ENCODE measurements at places on chromosomes 12 and 14.

GRCh38 chr14:41154143-41154807 lies 452.4 kb upstream of the LRFN5 start:
- no peak for DNase-seq
- no peak overlapping the region for H3K4me3 ChIP-seq
- H3K27me3 ChIP-seq, result no peaks in the 10 kb centered on the region
- H3K27ac ChIP-seq, result no peak overlapping the region

GRCh38 chr12:120720234-120720986 lies 5.2 kb upstream of the ACADS start:
- no peak overlapping the region for H3K4me3 ChIP-seq
- H3K27ac ChIP-seq, result peak overlapping the region; percentile 52
- no peaks in the 10 kb centered on the region for H3K36me3 ChIP-seq
- H3K27me3 ChIP-seq, result no peaks in the 10 kb centered on the region

DNA sequence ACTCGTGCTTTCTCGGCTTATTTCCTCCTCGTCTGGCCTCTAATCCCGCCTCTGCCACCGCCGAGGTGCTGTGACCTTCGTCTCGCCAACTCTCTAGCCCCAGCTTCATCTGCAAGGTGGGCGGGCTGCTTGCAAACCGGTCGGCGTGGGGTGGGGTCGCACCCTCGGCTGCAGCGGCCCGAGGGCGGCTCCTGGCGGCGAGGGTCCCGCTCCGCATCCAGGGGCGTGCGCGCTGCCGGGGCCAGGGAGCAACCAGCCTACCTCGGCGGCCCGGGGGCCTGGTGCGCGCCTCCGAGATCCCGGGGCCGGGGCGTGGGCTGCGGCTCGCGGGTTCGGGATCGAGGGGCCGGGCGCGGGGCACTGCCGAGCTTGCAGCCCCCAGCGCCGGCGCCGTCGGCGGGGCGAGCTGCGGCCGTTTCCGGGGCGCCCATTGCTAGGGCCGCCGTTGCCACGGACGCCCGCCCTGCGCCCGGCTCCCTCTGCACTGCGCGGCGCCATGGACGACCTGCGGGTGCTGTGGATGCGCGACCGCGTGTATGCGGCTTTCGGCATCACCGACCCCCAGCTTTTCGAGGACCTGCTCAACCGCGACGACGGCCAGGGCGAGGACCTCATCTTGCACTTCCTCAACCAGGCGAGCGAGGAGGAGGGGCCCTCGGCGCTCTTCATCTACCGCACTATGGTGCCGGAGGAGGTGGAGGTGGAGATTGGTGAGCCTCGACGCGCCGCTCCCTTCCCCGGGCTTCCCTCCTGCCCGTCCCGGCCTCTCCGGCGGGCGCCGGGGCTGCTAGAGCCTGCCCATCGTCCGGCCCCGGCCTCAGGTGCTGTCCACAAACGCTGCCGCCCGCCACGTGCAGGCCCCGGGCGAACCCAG lies at the start of gene DNAH10:
Gene DNAH10 (plus strand): TSS at position 461 of the 874 bp plus-strand sequence. CDS start 36 bp downstream, at position 497.
- peak within 1 kb of the TSS; percentile 25 for H3K4me3 ChIP-seq
- H3K4me1 ChIP-seq, result peaks cover 14% of the 10 kb centered on the region
- H3K36me3 ChIP-seq, result no peaks in the 10 kb centered on the region
- no peak within 1 kb of the TSS for H3K27ac ChIP-seq
- peaks cover 4% of the 10 kb centered on the region for H3K27me3 ChIP-seq
- DNase-seq, result peak; percentile 13

DNA sequence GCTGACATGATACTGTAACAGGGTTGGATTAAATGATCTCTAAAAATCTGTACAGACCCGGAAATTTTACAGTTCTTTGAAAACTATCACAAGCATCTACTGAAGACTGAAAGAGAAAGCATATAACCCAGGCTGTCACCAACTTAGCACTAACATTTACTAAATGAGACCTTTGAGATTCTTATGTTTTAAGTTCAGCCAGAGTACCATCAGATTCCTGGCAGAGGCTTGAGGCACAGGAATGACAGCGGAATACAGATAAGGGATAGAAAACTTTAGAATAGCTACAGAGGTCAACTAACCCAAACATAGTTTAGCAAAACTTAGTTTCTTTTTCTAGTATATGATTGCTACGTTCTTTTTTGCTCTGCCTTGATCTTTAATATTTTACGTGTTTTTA lies 91.6 kb upstream of the FERMT2 start:
- H3K27me3 ChIP-seq, result no peaks in the 10 kb centered on the region
- DNase-seq, result no peak
- H3K4me1 ChIP-seq, result no peaks in the 10 kb centered on the region
- H3K27ac ChIP-seq, result no peak overlapping the region

DNA sequence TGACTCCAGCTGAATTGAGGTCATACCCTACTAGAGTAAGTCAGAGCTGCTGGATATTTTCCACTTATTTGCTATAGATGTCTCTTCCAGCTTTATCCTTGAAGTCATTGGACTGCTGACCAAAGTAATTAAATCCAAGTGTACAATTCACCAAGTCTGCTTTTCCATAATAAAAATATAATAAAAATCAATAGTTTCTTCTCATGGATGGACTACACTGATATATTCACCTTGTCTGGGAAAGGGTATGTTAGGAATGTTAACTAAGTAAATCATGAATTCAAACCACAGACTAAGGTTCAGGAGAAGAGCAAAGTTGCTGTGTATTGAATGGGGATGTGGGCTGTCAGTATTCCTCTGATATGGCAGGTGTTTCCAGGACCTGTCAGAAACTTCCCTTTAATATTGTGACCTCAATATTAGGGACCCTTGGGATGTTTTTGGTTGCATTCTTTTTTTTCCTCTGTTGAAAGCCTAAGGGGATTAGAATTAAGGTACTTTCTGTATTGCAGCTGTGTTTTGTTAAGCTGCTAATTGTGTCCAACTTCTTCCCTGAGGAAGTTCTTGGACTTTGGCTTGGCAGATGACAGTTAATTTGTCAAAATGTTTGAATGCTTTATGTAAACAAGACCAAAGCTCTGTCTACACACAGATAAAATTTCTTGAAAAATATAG lies 284.0 kb downstream of the ATP23 start:
- no peaks in the 10 kb centered on the region for H3K4me1 ChIP-seq
- no peak overlapping the region for H3K4me3 ChIP-seq
- no peak for DNase-seq
- H3K27me3 ChIP-seq, result no peaks in the 10 kb centered on the region

GRCh38 chr14:89429199-89430181 lies 12.5 kb upstream of the FOXN3 start:
- H3K36me3 ChIP-seq, result no peaks in the 10 kb centered on the region
- no peak overlapping the region for H3K4me3 ChIP-seq
- peak overlapping the region; percentile 31 for H3K27ac ChIP-seq
- peaks cover 28% of the 10 kb centered on the region for H3K4me1 ChIP-seq
- DNase-seq, result peak; percentile 38
- no peaks in the 10 kb centered on the region for H3K27me3 ChIP-seq

- DNase-seq, result peak; percentile 35
- peaks cover 15% of the 10 kb centered on the region for H3K4me1 ChIP-seq
- no peaks in the 10 kb centered on the region for H3K36me3 ChIP-seq
- no peaks in the 10 kb centered on the region for H3K27me3 ChIP-seq
- H3K4me3 ChIP-seq, result no peak overlapping the region
- no peak overlapping the region for H3K27ac ChIP-seq
Observed at GRCh38 chr12:49838973-49839633, 3.8 kb downstream of the BCDIN3D start.

DNA sequence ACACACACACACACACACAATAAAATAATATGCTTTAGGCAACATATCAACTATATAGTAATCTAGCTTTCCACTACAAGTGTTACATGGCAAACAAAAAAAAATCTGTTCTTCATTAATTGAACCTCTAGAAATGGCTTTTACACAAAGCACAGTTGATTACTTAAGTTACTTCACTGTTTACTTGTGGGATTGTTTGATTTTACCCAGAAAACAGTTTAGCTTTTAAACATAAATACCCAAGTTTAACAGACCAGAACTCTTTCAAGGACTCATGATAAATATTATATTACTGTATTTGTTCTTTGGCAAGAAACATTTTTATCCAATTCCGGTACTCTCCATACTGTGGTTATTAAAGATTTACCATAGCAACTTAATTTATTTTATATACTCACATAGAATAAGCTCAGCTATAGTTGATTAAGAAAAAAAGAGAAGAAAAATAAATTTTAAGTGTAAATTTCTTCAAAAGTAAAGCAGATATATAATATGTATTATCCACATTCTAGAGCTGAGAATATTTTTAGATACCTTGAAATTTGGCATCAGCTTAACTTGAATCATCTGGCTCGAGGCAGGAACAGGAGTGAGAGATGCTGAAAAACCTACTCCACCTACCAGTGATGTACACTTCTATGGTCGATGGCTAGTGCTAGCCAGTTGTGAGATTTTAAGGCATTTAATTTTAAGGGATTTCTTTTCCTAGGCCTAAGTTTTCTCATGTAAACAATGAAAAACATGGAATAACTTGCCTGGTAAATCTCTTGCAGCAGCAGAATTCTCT lies 126.0 kb downstream of the BTG1 start:
- H3K4me3 ChIP-seq, result no peak overlapping the region
- no peak for DNase-seq
- no peaks in the 10 kb centered on the region for H3K27me3 ChIP-seq
- H3K27ac ChIP-seq, result no peak overlapping the region
- H3K4me1 ChIP-seq, result peaks cover 16% of the 10 kb centered on the region
- no peaks in the 10 kb centered on the region for H3K36me3 ChIP-seq

- no peak overlapping the region for H3K27ac ChIP-seq
- no peaks in the 10 kb centered on the region for H3K36me3 ChIP-seq
- H3K4me3 ChIP-seq, result no peak overlapping the region
- no peaks in the 10 kb centered on the region for H3K4me1 ChIP-seq
- H3K27me3 ChIP-seq, result no peaks in the 10 kb centered on the region
- DNase-seq, result no peak
Observed at GRCh38 chr12:46693034-46693433, 132.8 kb downstream of the SLC38A4 start.

DNA sequence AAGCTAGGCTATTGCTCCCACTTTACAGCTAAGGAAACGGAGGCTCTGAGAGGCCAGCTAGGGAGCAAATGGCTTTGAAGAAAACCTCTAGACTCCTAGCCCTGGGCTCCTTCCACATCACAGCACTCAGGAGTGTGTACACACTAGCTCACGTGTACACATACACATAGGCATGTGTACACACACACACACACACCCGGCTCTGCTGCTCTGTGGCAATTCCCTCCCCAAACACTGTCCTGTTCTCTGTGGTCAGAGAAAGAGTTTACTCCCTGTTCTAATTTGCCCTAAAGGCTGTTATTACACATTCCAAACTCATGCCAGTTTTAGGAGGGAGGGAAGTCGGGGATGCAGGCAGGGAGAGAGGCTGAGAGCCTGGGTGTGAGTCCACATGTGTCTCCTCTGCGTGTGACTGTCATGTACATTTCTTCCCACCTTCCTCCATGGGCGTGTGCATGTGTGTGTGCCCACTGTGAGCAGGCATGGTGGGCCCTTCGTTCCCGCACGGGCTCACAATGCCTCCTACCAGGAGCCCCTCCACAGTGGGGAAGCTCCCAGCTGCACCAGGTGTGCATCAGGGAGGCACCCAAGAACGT lies 14.2 kb downstream of the TRPV4 start:
- H3K27me3 ChIP-seq, result no peaks in the 10 kb centered on the region
- H3K27ac ChIP-seq, result no peak overlapping the region
- no peak for DNase-seq

DNA sequence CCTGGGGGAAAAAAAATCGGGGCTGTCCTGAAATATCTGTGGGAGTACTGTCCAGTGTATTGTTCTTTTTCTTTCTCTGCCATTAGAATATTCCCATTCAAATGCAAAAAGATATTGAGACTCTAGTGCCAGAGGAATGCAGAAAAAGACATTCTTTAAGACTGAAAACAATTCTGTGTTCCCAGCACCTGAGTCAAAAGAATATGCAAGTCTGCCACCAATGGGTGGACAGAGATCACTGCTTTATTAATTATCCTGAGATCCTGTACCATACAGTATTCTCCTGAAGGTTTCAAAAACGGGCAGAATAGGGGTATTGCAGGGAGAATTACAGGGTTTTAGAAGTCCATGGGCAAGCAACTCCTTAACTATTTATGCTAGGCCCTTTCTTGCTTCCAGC lies 361.8 kb downstream of the C12orf50 start:
- H3K27ac ChIP-seq, result no peak overlapping the region
- DNase-seq, result no peak
- H3K4me3 ChIP-seq, result no peak overlapping the region

- no peaks in the 10 kb centered on the region for H3K36me3 ChIP-seq
- H3K27me3 ChIP-seq, result no peaks in the 10 kb centered on the region
- no peaks in the 10 kb centered on the region for H3K4me1 ChIP-seq
- DNase-seq, result no peak
- H3K4me3 ChIP-seq, result no peak overlapping the region
Observed at GRCh38 chr14:80768646-80769045, 172.9 kb downstream of the CEP128 start.

GRCh38 chr14:20742132-20742531 lies 3.6 kb upstream of the EDDM3A start:
- H3K27ac ChIP-seq, result no peak overlapping the region
- H3K36me3 ChIP-seq, result no peaks in the 10 kb centered on the region
- H3K27me3 ChIP-seq, result no peaks in the 10 kb centered on the region
- H3K4me1 ChIP-seq, result no peaks in the 10 kb centered on the region

DNA sequence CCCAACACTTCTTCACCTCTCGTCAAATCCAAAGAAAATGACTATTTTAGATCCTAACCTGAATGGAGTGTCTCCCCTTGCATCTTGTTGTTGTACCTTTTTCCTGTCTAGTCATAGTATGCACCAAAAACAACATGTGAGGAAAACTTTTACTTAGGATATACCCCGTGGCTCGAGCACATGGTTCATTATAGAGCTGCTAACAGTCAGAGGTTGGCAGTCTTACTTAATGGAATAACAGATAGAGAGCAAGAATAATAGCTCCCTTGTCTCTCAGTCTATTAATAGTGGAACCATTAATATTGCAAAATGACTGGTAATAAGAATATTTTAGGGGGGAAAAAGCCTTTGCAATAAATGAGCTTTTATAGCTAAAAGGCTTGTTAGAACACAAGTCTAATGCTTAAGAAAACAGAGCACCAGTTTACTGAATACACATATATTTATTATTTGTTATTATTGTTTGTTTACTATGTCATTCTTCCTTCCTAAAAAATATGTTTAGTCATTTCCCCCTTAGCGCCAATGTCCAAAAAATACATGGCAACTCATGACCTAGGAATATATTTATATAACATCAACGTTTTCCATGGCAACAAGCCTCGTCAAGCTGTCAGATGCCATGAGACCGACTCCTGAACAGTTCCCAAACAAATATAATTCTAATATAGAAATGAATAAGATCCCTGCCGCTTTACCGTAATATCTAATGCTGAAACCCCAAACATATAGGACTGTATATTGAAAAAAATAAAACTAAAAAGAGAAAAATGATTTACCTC lies 592.4 kb downstream of the SOX5 start:
- H3K27me3 ChIP-seq, result no peaks in the 10 kb centered on the region
- no peak for DNase-seq
- no peak overlapping the region for H3K4me3 ChIP-seq
- H3K27ac ChIP-seq, result no peak overlapping the region

- H3K36me3 ChIP-seq, result no peaks in the 10 kb centered on the region
- no peaks in the 10 kb centered on the region for H3K27me3 ChIP-seq
- H3K27ac ChIP-seq, result no peak overlapping the region
- H3K4me3 ChIP-seq, result no peak overlapping the region
Observed at GRCh38 chr14:69917287-69917686, 38.1 kb downstream of the SMOC1 start.

- DNase-seq, result no peak
- H3K36me3 ChIP-seq, result no peaks in the 10 kb centered on the region
- H3K4me3 ChIP-seq, result no peak overlapping the region
- no peak overlapping the region for H3K27ac ChIP-seq
- no peaks in the 10 kb centered on the region for H3K27me3 ChIP-seq
Observed at GRCh38 chr14:80310938-80311750, 99.8 kb upstream of the DIO2 start.

GRCh38 chr12:93019975-93020630 lies 91.0 kb upstream of the EEA1 start:
- H3K4me3 ChIP-seq, result no peak overlapping the region
- no peaks in the 10 kb centered on the region for H3K36me3 ChIP-seq
- peaks cover 48% of the 10 kb centered on the region for H3K4me1 ChIP-seq

All from body of pancreas (tissue), 4 donors.